ENCODE measurements at places on chromosomes 1 and 21.

- DNase-seq, result peak; percentile 88
Measured at GRCh38 chr1:112718691-112719418, 3.7 kb upstream of the PPM1J start.

GRCh38 chr1:75980972-75981897 lies 49.0 kb upstream of the ASB17 start:
- no peak for DNase-seq

DNA sequence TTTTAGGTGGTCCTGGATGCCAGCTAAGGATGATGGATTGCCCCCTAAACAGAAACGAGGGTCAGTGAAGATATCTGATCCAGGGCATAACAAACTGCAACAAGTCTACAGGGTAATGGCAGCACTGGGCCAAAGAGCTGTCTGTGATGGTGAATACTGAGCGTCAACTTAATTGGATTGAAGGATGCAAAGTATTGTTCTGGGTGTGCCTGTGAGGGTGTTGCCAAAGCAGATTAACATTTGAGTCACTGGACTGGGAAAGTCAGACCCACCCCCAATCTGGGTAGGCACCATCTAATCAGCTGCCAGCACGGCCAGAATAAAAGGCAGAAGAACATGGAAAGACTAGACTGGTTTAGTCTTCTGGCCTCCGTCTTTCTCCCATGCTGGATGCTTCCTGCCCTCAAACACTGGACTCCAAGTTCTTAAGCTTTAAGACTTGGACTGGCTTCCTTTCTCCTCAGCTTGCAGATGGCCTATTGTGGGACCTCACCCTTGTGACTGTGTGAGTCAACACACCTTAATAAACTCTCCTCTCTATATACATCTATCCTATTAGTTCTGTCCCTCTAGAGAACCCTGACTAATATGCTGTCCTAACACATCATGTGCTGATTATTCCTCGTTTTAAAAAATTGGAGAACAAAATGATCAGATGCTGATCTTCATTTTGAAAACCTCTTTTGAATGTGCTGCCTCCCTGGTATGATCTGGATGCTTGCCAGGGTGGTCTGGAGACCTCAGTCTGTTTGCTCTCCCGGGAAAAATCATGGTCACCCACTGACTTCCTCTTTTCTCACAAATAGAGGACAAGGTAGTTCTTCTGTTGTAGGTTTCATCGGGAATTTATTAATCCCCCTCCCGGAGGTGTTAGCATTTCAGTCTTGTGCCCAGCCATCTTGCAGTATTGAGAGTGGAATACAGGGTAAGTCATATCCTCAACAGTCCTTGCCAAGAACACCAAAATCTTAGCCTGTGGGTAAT lies 234.7 kb downstream of the SETD4 start:
- no peak for DNase-seq

GRCh38 chr1:221075911-221076310 lies 196.7 kb downstream of the HLX start:
- no peak for DNase-seq

- DNase-seq, result no peak
Measured at GRCh38 chr1:239293350-239294110, 92.8 kb upstream of the CHRM3 start.

- no peak for DNase-seq
Measured at GRCh38 chr1:121483961-121484424, 299.2 kb downstream of the SRGAP2C start.

GRCh38 chr1:25569597-25570396 lies 26.4 kb downstream of the LDLRAP1 start:
- DNase-seq, result no peak

DNA sequence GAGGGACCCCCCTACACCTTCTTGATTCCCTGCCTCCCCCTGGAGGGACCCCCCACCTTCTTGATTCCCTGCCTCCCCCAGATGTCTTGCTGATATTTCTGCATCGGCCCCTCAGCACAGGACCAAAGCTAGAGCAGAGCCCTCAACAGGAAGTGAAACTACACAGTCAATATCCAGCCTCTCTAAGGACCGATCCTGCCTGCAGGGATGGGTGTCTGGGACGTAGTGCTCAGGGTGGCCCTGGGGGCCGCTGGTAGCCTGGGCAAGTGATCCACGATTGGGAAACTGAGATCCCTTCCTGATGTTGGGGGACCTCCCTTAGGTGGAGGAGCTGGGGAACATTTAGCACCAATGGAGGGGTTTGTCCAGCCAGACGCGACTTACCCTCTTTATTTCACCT lies 3.9 kb upstream of the LEFTY2 start:
- no peak for DNase-seq

GRCh38 chr21:42163511-42163863 lies 55.5 kb upstream of the ABCG1 start:
- no peak for DNase-seq

GRCh38 chr1:225768662-225769426 lies 8.8 kb upstream of the SRP9 start:
- DNase-seq, result no peak

DNA sequence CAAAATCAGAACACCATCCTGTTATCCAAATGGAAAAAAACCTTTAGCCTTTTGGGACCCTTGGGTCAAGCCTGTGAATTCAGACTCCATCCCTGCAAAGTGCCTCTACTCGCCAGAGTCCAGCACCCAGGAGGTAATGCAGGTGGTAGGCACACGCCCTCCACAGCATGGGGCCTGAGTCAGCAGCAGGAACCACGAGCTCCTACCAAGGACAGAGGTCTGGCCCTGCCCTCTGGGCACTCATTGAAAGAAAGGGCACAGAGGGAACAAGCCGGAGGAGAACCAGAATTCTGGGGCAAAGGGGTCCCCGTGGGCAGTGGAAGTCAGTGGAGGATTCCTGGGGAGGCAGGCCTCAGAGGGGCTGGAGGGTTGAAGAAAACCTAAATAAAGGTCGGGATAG lies 438.1 kb downstream of the NPHP4 start:
- DNase-seq, result no peak

DNA sequence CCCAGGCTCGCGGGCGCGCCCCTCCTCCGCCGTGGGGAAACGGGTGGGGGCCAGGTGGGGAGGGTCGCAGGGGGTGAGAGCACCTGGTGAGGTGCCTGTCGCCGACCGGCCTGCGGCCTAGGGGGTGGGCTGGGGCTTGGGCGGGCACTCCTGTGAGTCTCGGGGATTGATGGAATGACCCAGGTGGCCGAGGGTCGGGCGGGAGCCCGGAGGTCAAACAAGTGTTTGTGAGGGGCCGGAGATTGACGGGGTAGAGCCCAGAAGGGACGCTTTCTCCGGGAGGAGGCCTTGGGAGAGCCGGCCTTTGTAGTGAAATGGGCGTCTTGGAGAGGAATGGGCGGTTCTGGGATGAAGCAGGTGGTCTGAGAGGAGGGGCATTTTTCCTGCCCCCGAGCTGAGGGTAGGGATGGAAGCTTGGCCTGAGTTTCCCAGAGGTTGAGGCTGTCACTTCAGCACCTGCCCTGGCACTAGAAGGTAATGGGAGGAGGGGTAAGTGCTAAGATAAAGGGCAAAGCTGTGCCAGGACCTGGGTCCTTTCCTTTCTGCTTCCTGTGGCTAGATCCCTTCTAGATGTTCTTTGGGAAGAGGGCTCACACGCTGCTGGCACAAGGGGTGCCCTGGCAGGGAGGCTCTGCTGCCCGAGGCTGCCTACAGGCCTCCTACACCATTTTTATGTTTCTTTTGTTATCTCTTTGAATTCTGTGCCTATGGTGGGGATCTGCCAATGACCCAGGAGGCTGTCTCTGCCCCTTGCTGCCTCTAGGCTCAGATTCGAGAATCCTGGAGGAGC lies 56.1 kb downstream of the NDUFS5 start:
- DNase-seq, result no peak

GRCh38 chr1:89781494-89782126 lies 39.2 kb upstream of the LRRC8D start:
- no peak for DNase-seq

- no peak for DNase-seq
Measured at GRCh38 chr21:46069166-46069565, 28.7 kb upstream of the COL6A2 start.

GRCh38 chr1:117828201-117828600 lies 101.2 kb downstream of the GDAP2 start:
- no peak for DNase-seq

DNA sequence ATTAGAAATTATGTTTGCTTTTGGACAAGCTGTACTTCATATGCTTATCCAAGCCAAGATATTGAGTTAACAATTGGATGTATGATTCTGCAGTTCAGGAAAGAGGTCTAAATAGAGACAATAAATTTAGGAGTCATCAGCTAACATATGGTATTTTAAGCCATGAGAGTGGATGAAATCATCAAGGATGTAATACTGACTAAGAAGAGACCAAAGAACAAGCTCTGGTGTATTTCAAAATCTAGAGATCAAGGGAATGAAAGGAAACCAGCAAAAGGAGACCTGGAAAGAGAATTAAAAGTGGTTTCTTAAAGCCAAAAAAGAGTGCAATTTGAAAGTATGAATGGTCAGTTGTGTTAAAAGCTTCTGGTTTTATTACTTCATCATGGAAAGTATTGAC lies 183.6 kb upstream of the BEND5 start:
- no peak for DNase-seq

GRCh38 chr1:78703806-78704205 lies 54.2 kb downstream of the IFI44 start:
- no peak for DNase-seq

GRCh38 chr1:235931171-235931738 lies 64.5 kb upstream of the LYST start:
- no peak for DNase-seq

DNA sequence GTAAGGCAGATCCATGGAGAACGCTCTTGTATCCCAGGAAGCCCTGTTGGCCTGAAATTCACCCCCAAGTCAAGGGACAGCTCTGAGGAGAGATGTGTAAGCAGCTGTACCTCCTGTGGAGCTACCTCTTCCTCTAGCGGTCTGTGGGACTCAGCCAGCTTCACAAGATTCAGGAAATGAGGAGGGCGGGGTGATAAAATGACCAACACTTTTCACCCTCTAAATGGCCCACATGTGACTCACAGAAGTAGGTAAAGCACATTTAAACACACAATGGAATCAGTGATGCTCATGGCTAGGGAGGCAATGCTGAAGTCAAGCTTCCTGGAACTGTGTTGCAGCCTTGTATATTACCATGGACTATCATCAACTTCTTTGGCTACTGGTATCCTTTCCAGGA lies at the start of gene SH2D1B:
Gene SH2D1B, minus strand, starts transcription at position 135 of the 400 bp plus-strand sequence. Its CDS starts 120 bp downstream, at position 15.
- DNase-seq, result no peak
